ENCODE measurements at places on chromosomes 11 and 22.

DNA sequence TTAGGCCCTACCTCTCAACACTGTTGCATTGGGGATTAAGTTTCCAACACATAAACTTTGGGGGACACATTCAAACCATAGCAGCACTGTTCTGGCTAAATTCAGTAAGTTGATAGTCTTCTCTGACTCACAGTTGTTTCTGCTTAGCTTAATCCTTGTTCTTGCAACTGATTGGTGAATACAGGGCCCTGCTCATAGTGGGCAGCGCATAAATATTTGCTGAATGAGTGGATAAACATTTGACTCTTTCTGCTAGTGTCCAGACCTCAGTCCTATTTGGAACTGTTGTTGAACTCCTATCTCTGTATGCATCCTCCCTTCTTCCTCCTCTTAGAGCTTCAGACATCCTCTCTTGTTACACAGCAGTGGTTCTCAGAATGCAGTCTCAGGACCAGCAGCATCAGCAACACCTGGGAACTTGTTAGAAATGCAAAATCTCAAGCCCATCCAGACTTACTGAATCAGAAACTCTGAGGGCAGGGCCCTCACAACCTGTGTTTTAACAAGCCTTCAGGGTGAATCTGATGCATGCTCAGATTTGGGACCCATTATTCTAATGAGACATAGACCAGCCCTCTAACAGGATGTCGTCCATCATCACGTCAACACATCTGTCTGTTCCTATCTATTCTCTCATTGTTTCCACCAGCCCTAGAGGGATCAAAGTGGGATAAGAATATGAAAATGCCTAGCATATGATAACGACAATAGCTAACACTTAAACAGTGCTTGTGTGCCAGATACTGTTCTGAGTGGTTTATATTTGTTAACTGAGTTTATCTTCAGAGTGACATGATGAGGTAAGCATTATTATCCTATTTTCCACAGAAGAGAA lies 22.3 kb downstream of the SPON1 start:
- no peak for DNase-seq

DNA sequence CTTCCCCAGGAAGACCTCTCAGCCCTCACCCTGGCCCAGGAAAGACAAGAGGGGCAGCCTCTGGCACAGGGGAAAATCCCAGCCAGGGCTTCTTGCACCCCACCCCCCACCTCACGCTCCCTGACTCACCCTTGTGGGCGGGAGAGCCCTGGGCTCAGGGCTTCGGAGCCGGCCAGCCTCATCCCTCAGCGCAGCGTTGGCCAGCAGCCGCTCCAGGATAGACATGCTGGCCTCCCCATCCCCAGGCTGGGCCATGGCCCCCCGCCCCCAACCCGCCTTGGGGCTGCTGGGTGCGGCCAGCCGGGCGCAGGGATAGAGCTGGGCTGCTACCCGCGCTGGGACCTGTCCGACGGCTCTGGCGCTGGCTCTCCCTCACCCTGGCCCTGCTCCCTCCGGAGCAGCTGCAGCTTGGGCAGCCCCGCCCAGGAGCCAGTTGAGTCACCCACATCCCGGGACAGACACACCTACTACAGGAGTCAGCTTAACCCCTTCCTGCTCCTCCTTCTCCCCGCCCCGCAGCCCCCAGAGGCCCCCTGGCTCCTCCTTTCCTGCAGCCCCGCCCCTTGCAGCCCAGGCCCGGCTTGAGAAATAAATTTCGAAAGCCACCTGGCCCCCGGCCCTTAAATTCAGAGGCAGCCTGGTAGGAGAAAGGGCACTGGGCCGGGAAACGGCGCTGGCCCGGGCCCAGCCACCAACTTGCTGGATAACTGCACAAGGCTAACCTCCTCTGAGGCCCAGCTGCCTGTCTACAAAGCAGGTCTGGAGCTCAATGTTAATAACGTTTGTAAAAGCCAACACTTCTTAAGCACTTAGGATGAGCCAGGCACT lies 13.4 kb downstream of the TNKS1BP1 start:
- DNase-seq: no peak

GRCh38 chr11:12810568-12810894 lies 136.3 kb downstream of the TEAD1 start:
- no peak for DNase-seq

- peak; percentile 40 for DNase-seq
These were observed 22.7 kb upstream of the GRAMD1B start for GRCh38 chr11:123407130-123407995.

GRCh38 chr11:19379465-19379864 lies 138.7 kb upstream of the E2F8 start:
- no peak for DNase-seq

- DNase-seq: no peak
These were observed 104.0 kb upstream of the IGLL5 start for GRCh38 chr22:22783575-22783974.

- no peak for DNase-seq
These were observed 2.5 kb downstream of the ROM1 start for GRCh38 chr11:62615521-62615920.

- DNase-seq: no peak
These were observed 555.8 kb downstream of the BUD13 start for GRCh38 chr11:116217006-116217405.

DNA sequence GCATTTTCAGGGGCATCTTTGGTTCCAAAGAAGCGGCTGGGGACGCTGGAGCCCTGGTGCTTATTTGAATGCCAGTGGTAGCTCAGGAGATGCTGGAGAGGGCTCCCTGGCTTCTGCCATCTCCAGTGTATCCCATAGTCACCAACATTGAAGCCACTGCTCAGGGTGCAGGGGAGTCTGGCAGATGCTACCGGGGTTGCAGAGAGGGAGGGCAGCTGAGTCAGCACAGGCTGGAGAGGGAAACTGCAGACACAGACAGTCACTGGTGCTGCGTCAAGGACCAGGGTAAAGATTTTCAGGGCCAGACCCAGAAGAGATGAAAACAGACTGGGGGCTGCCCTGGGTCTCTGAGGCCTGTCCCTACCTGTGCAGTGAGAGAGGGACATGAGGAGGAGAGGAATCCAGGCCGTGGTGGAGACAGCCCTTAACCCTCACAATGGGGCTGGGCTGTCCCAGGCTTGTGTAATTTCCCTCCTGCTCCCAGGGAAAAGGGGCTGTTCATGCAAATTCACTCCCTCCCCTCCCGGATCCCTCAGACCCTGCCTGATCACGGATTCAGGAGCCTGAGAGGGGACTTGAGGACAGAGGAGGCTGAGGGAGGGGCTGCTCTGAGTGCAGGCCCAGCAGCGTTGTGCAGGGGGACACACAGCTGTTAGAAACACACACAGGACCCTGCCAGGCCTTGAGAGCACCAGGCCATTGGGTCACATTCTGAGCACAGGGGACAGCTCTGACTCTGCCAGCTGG lies 126.9 kb upstream of the GRK3 start:
- no peak for DNase-seq

GRCh38 chr11:130386056-130386455 lies 42.4 kb downstream of the ADAMTS8 start:
- no peak for DNase-seq

DNA sequence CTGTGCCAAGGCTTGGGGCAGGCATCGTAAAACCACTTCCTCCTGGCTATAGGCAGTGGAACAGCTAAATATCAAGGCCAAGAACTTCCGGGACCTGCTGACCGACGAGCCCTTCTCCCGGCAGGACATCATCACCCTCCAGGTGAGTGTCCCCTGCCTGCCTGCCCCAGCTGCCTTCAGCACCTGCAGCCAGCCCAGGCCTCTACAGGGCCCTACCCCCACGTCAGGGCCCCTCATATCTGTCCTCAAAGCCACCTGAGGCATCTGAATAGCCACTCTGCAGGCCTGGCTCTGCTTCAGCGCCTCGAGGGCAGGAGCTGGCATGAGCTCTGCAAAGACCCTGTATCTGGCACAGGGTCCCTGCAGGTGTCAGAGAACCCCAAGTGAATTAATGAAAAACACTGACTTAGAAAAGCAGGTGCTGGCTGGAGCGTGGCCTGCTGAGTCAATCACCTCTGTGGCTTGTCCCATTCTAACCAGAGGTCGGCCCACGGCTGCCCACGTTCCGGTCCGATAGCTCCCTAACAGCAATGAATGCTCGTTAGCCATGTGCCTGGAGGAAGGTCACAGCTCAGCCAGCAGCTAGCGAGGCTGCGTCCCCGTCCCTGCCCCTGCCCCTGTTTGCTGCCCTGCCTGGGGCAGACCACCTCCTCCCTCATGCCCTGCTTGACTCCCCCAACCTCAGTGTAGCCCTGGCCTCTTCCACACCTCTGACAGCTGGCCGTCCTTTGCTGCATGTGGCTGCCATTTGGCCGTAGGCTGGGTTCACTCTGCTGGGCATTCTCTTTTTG lies 16.8 kb downstream of the PPIL2 start:
- no peak for DNase-seq

- DNase-seq: no peak
These were observed 35.0 kb downstream of the ZC3H12C start for GRCh38 chr11:110128161-110128560.

- peak; percentile 52 for DNase-seq
These were observed 98.3 kb upstream of the CHRM4 start for GRCh38 chr11:46489656-46490560.

- DNase-seq: no peak
These were observed 171.1 kb downstream of the GRIA4 start for GRCh38 chr11:105780781-105781525.

GRCh38 chr22:17235149-17235655 lies 16.0 kb upstream of the ADA2 start:
- no peak for DNase-seq

GRCh38 chr22:20434264-20434751 lies 3.3 kb downstream of the SCARF2 start:
- DNase-seq: no peak

All from T-helper 1 cell (primary cell).